Subcutaneous preadipocyte (primary cell): ENCODE measurements at places on chromosomes 7 and 10. TPM values are rescaled to one million over a fixed set of nuclear protein-coding genes. Genes with fewer than 3 reads are reported as not detected.

Gene FZD1
- total RNA-seq, result 16.5 and 31.3 TPM in 2 replicates

Gene SMKR1
- 0.59 TPM in 1 of 2 replicates, not detected in the other for total RNA-seq

Gene USP6NL
- total RNA-seq, result 8.1 and 10.2 TPM in 2 replicates

Gene AKR1B1
- total RNA-seq, result 124 and 144 TPM in 2 replicates

Gene RGR
- not detected in 2 replicates for total RNA-seq

Gene RTKN2
- total RNA-seq, result 0.37 and 0.39 TPM in 2 replicates

Gene OPN1SW
- not detected in 2 replicates for total RNA-seq

Gene COBL
- total RNA-seq, result under 0.01 TPM in 1 of 2 replicates, not detected in the other

Gene TWIST1
- 45.0 and 77.2 TPM in 2 replicates for total RNA-seq

Gene PPP1R17
- not detected in 2 replicates for total RNA-seq

Gene ZNF488
- under 0.01 TPM in 2 replicates for total RNA-seq

Gene PNLIP
- total RNA-seq, result not detected in 2 replicates

Gene LRIT1
- not detected in 2 replicates for total RNA-seq

Gene SEC31B
- 2.0 and 2.2 TPM in 2 replicates for total RNA-seq

Gene XRCC2
- 3.7 and 9.2 TPM in 2 replicates for total RNA-seq

Gene AKR1D1
- not detected in 2 replicates for total RNA-seq

Gene PCLO
- under 0.01 TPM in 1 of 2 replicates, not detected in the other for total RNA-seq

Gene LIPJ
- 0.73 TPM in 1 of 2 replicates, not detected in the other for total RNA-seq

Gene LLCFC1
- total RNA-seq, result not detected in 2 replicates

Gene CNPY1
- total RNA-seq, result not detected in 2 replicates

Gene NOD1
- 10.0 and 11.4 TPM in 2 replicates for total RNA-seq

Gene GCC1
- 10.7 and 13.9 TPM in 2 replicates for total RNA-seq

Gene DUSP5
- 29.0 and 49.5 TPM in 2 replicates for total RNA-seq
